ENCODE measurements at places on chromosomes 12 and 14.

DNA sequence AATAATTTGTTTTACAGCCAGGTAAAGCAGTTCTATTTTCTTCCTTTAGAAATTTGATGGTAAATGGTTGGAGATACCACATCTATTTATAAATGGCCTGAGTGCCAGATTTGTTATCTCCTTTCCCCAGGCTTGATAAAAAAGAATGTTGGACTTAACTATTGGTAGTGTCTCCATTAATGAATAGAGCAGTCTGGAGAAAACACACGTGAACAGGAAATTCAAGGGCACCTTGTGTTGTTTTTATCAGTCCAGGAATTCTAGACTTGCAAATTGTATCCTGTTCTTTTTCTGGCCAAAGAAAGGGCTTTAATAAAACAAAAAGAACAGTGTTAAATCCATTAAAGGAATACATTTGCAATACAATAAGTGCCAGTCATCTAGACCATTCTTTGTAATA is 40.8 kb upstream of the BMAL2 start:
- no peak for DNase-seq

GRCh38 chr14:104446611-104447010 is 133.0 kb upstream of the C14orf180 start:
- DNase-seq, result no peak

GRCh38 chr14:73862480-73862879 is 10.8 kb downstream of the PTGR2 start:
- no peak for DNase-seq

DNA sequence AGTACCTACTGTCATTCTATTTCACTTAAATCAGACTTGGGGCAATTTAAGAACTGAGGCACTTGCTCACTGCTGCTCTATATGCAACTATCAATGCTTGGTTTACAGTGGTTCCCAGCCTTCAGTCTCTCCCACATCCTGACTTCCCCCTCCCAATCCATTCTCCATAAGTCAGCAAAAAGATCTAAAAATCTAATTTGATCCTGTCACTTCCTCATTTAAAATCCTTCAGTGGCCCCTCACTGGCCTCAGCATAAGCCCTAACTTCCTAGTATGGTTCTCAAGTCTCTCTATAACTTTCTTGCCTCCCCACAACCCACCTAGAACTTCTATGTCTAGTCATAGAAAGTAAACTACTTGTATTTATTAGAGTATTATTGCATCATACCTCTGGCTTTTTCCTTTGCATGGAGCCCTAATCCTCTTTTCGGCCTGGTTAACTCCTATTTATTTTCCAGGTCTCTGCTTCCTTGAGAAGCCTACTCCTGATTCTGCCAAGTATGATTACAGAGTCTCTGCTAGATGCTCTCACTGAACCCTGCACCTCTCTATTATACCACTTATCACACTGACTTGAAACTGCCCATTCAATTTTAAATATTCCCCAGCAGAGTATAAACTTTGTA is 130.6 kb downstream of the RALGAPA1 start:
- DNase-seq, result no peak

GRCh38 chr12:105721891-105722290 is 391.4 kb downstream of the C12orf75 start:
- no peak for DNase-seq

GRCh38 chr14:99004112-99004511 is 267.9 kb downstream of the BCL11B start:
- no peak for DNase-seq

GRCh38 chr12:104106965-104107364 is 31.0 kb downstream of the NFYB start:
- no peak for DNase-seq

DNA sequence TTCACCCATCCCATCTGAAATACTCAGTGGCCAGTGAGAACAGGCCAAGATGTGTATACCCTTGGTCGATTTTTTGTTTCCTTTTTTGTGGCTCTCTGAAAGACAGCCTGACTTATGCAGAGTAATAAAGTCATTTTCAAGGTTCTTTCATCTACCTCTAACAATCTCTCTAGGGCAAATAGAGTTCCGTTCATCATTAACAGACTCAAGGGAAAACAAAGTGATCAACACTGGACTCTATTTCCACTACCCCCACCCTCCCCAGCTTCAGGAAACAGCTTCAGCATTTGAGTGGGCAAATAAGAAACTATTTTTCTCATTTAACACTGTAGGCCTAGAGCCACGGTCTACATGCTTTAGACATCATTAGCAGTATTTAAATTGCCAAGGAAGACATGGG is 15.9 kb downstream of the PRKAB1 start:
- DNase-seq, result no peak

DNA sequence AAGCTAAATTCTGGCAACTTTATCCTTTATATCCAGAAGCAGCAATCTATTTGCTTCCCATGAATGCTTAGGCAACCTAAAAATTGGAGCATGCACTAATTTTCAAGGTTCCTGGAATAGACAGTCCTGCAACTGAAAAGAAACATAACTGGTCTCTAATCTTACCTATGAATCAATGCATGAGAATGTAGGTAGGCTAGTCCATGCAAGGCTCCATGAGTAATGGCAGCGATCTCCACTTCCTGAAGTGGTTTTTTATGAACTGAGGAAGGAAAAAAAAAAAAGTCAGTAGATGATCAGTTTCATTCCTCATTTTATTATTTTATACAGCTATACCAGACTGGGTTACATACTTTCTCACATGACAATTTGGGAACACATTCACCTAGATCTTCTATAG is 102.0 kb downstream of the PEBP1 start:
- DNase-seq, result no peak

GRCh38 chr12:103955811-103956508 is 9.7 kb upstream of the TDG start:
- no peak for DNase-seq

DNA sequence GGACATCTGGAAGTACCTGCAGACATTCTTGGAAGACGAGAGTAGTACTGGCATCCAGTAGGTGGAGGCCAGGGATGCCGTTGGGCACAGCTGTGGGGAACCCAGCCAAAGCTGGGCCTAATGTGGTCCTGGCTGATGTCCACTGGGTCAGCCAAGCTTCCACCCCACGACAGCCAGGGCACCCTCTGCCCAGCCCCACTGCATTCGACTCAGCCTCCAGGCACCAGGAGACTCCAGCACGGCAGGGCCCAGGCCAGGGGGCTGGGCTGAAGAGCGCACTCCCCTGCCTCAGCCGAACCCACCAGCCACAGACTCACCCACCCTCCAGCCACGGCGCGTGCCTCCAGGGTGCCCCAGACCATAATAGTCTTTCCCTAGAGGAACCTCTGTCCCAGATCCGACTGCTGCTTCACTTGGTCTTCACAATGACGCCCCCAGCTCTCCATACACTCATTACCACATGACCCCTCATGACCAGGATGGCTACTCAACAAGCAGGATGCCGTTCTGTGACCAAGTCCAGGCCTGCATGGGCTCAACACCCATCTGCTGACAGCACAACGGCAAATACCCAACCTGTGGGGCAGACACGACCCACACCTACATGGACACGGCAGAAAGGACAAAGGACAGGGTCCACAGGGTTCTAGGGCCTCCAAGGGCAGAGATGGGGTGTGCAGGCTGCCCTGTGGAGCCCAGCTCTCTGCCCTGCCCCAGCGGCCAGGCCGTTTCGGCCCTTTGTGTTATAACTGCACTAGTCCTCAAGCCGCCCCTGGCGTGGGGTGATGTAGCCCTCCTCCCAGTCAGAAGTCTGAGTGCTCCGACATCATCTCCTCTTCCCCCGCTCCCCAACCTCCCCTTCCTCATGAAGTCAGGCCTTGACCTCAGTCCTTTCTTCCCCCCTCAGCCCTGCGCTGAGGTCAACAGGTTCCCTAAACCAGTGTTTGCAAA is 22.8 kb downstream of the ITPK1 start:
- DNase-seq, result no peak

DNA sequence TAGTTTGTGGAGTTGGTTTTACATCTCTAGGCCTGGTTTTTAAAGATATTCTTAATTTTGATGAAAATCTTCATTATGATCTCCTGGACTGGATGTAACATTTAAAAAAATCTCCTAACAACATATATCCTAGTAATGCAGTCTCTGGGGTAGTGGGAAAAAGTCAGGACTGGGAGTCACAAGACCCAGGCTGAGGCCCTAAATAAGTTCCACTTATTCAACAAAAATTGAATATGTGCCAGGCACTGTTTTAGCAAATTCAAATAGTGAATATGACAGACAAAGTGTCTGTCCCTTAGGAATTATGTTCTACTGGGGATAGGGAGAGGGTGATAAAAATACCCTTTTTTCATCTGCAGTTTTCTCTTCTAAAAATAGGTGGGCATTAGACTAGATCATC is 248.4 kb downstream of the PAWR start:
- DNase-seq, result no peak

GRCh38 chr14:75340921-75341320 is 62.3 kb downstream of the FOS start:
- no peak for DNase-seq

GRCh38 chr14:105883066-105884005 is 357.0 kb downstream of the TMEM121 start:
- no peak for DNase-seq

GRCh38 chr12:81370456-81370855 is 292.6 kb downstream of the ACSS3 start:
- DNase-seq, result no peak

- no peak for DNase-seq
These were observed 4.9 kb upstream of the SOX5 start for GRCh38 chr12:23954332-23954731.

DNA sequence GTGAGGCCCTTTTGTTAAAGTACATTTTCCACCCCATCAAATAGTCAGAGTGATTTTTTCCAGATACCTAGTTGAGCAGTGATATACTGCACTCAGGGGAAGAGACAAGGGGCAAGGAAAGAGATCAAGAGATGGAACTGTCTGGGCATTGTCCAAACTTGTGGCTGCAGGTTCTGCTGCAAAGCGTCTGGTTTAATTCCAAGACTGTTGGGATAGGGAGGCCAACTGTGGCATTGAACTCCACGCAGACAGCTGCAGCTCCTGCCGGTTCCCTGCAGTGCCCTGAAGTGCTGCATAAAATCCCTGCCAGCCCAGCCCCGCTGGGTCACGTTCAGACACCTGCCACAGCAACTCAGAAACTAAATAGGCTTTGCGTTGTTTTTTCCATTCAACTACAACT is 30.5 kb downstream of the RPH3A start:
- DNase-seq, result no peak

- DNase-seq, result no peak
These were observed 11.3 kb upstream of the SLC5A8 start for GRCh38 chr12:101221301-101221700.

DNA sequence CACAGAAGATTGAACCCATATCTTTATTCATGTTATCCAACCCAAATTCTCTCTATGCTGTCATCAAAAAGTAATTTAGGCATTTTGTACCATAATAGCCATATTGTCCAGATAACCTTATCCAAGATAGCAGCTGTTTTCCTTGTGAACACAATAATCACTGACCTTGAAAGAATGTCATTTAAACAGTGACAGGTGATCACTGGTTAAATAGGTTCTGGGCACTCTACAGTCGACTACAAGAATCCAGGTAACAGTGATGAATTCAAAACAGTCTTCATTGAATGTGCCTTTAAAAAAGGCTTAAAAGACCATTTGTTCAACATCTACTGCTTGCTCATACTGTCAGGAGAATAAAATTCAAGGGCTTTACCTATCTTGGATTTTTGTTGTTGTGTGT is 4.6 kb upstream of the SPX start:
- DNase-seq, result no peak

GRCh38 chr14:74275241-74275841 is 27.4 kb downstream of the ABCD4 start:
- no peak for DNase-seq

DNA sequence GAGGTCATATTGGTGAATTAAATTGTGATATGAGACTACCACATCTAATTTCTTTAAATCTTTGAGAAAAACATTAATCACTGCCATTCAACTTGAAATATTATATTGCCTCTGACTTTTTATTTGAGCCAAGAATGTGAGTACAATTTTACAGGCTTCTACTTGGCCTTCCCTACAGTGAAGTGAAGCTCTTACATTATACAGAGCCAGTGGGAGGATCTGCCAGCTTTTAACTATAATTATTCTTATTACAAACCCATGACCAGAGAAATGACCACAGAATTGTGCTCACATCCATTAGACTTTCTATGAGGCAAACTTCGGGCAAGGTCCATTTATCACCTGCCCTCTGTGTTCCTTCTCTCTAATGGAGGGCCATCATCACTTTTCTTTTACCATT is 114.2 kb downstream of the RERGL start:
- no peak for DNase-seq

DNA sequence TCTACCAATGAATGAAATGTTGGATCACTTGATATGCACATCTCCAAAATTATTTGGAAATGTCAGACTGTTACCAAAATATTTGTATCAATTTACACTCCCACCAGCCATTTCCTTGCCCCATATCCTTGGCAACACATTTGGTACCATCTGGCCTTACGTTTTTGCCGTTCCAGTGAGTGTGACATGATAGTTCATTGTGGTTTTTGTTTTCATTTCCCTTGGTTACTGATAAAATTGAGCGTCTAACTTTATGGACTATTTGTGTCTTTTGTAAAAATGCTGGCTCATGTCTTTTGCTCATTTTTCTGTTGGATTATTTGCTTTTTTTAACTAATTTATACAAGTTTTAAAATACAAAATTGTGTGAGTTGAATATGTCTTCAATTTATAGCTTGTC is 11.0 kb downstream of the KLHDC1 start:
- no peak for DNase-seq

DNA sequence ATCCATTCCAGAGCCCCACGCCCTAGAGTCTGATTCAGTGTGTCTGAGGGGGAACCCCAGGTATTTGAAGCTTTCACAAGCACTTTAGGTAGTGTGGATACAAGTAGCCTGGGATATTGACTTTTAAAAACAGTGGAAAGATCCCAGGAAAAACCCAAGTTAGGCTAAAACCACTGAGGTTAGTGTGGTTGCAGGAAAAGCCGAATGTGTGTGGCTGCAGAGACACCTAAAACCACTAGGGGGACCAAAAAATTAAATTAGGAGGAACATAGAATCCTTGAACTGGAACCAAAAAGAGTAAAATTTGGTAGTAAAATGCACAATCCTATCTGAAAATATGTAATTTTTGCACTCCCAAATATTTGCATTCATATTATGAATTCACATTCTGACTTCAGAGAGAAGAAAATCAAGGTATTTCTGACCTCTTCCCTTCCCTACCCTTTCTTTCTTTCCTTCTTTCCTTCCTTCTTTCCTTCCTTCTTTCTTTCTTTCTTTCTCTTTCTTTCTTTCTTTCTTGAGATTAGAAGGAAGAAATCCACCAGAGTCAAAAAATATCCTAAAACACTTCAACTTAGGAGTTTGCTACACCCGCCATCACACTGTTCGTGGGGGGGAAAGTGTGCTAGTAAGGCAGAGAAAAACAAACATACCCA is 37.8 kb downstream of the SLCO1A2 start:
- no peak for DNase-seq

GRCh38 chr12:129083121-129083840 is 230.0 kb downstream of the GLT1D1 start:
- DNase-seq, result no peak
